ENCODE measurements at places on chromosomes 1 and 21. TPM values are rescaled to one million over a fixed set of nuclear protein-coding genes. Genes with fewer than 3 reads are reported as not detected.
A peak's percentile ranks its signal among the peaks of the same experiment; 100 is the strongest.

DNA sequence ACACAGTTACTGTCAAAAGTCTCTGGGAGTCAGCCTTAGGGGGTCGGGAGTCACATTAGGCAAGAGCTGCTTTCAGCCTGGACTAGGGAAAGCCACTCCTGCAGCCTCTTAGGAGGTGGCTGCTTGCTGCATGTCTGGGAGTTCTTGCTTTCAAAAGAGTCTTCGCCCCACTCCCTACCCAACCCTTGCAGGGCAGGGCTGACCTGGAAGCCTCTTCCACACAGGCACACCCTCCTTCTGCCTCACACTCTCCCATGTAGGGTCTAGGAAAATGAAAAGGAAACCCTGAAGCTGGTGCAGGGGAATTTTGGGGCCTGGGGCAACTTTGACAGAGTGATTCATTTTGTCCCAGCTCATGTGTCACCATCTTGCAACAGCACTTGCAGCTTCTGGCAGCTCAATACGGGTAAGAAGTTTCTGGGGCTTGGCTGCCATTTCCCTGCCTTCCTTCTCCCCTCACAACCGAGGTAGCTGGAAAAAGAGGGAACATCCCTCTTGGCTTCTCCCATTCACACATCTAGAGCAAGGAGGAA is 37.3 kb downstream of the KCND3 start:
- no peak for DNase-seq

DNA sequence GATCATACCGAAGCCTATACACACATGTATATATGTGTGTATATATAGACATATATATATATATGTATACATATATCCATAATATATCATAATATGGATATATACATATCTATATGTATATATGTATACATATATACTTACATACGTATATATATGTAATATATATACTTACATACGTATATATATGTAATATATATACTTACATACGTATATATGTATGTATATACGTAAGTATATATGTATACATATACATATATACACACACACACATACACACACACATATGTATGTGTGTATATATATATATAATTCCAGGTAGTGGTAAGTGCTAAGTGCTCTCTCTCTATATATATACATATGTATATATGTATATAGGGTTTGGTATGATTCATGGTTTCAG is 9.7 kb upstream of the TMEM35B start:
- DNase-seq, result no peak

NPR1 gene
- 5.9 TPM for total RNA-seq

SIKE1 gene
- total RNA-seq, result 40.7 TPM

GRCh38 chr1:163076044-163076443 is 6.9 kb downstream of the RGS4 start:
- DNase-seq, result no peak

BTBD8 gene
- 1.3 TPM for total RNA-seq

DNA sequence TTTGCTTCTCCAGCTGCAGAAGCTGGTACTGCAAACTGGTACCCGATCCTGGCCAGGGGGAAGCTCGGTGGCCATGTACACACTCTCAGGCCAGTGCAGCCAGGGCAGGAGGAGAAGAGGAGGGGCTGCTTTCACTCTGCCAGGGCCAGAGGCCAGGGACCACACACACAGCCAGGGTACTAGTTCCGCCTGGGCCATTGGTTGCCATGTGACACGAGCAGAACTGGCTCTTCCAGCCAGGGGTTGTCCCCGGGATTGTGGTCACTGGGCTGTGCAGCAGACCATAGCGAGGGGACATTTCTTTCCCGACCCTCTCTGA is 3.7 kb upstream of the SHISAL2A start:
- no peak for DNase-seq

DNA sequence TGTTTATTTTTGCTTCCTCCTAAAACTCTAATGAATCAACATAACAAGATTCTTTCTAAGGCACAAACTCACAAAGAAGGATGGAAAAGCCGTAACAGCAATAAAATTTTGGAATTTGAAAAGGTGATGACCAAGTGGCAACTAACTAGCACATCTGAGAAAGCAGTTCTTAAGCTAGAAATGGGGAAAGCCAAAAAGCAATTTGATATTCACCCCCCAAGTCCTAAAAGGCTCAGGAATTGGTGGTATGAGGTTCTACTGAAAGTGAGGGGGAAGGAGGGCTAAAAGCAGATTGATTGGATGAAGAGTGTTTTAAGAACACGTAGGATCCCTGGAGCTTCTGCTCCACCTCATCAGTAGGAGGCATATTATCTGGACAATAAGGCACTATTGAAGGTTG is 43.4 kb upstream of the FBXO28 start:
- no peak for DNase-seq

GRCh38 chr1:167330601-167331293 is 110.1 kb downstream of the POU2F1 start:
- DNase-seq, result no peak

DNA sequence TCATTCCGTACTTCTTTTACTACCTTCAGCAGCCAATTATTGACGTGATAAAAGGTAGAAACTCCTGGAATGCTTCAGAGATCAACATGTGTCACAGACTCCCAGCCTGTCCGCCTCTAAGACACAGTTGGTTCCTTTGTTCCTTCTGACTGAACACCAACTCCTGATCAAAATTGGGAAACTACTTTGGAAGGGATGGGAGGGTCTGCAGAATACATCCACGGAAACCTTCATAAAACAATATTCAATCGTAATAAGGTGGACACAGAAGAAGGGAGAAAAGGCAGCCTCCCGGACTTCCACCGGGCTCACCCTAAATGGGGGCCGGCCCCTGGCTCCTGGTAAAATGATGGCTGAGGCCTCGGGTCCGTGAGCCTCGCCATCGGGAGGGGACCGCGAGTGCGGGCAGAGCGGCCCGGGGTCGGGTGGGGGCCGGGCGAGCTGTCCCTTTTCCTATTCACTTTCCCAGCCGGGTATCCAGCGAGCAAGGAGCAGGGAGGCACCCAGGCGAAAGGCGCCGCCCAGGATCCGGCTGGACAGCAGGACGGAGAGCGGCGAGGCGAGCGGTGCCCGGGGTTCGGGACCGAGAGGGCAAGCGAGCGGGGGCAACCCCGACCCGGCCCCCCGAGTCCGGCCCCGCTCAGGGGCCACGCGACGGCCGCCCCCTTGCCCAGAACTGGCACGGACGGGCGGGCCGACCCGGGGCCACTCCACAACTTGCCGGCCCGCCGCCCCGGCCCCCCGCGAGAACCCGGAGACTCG is 805 bp downstream of the NRIP1 start:
- no peak for DNase-seq

GRCh38 chr1:83500987-83501591 is 497.8 kb downstream of the TTLL7 start:
- no peak for DNase-seq

PLPPR5 gene
- total RNA-seq, result not detected

GRCh38 chr1:52102336-52103013 is 39.4 kb upstream of the ZFYVE9 start:
- DNase-seq, result no peak

DNA sequence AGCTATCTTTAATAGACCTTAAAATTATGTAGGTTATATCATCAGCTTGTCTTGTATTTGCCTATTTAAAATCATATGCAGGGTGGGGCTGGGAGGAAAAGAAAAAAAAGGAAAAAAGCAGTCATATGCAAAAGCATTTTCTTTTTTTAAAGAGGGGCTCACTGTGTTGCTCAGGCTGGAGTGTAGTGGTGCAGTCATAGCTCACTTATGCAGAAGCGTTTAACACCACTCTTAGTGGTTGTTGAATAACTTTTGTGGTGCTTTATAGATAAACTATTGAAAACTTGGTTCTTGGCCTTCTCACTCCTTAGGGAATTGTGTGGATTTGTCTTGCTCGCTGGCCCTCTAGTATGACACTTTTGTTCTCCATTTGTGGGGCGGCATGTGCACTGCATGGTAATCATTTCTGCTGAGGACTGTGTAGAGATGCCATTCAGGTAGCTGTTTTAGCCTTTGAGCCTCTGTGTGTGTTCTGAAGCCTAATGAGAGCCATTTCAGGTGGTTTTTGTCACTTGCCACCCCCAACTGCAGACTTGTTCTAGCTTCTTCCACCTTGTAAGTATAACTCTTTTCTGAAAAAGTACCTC is 77.8 kb downstream of the KIF1B start:
- no peak for DNase-seq

GRCh38 chr1:210074904-210075303 is 136.9 kb downstream of the SYT14 start:
- no peak for DNase-seq

GRCh38 chr1:235943581-235944114 is 76.9 kb upstream of the LYST start:
- DNase-seq, result peak; percentile 75

DNA sequence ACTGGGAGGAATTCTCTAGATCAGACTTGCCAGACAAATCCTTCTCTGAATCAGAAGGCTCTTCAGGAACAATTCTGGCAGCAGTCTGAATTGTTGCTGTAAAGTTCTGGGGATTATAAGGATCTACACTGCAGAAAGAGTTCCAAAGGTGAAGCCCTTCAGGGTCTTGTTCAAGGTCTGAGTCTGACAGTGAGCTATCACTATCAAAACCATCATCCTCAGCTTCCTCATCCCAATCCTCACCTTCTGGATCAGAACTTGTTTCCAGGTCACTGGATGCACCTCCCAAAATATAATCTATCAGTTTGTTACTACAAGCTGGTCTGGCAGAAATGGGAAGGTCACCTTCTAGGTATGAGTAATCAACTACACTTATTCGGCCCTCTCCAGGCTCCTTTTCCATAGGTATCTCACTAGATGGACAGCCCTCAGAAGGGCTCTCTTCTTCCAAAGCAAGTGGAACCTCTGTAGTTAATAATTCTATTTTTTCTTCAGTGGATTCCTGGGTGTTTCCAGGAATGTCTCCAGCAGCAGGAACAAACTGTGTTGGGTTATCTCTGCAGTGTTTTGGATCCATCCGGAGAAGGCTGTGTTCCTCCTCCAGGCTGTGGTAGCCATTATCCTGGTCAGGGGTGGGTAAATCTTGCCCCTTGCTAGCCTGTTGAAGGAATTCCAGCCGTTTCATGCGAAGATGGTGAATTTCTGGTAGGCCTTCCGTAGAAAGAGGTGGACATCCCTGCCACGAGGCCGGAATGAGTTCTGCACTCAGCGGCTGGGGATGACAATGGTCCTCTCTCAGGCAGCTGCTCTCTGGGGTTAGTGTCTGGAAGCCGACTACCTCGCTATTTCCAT is 1.6 kb downstream of the PPP1R15B start:
- peak; percentile 31 for DNase-seq

APH1A gene
- 128 TPM for total RNA-seq

PLA2G5 gene
- under 0.01 TPM for total RNA-seq

DMRTA2 gene
- not detected for total RNA-seq

INSRR gene
- not detected for total RNA-seq

TRAF5 gene
- 7.8 TPM for total RNA-seq

DNA sequence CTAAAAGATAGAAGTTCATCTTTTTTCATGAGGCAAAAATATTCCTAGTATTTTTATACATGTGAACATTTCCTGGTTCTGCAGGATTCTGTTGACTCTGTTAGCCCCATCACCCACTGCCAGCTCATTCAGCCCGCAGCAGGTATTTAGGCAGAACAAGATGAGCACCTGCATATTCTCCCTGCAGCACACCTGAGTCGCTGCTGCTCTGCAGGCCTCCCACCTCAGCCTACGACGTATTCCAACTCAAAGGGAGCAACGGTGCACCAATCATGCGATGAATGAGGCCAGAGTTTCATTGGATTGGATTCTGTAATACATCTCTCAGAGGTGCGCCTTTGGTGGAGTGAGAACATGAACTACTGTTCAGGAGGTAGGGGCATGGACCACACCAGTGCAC is 87.6 kb downstream of the CNIH3 start:
- DNase-seq, result no peak

FCRL4 gene
- not detected for total RNA-seq

ERG gene
- 50.8 TPM for total RNA-seq

DNA sequence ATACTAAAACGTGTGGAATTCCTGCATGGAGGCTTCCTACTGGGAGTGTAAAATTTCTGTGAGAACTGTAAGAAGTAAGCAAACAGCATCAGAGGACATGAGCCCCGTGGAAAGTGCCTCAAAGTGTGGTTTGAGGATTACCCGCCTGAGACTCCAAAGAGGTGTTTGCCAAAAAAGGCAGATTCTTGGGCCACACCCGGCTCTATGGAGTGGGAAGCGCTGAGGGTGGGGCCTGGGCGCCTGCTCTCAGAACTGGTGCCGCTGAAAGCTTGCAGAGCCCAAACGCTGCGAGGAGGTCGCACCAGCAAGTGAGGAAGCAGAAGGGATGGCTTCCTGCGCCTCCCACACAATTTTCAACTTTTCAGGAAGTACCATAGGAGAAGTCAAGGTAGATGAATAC is 43.0 kb upstream of the PSEN2 start:
- DNase-seq, result no peak

SLAMF1 gene
- total RNA-seq, result not detected

TSSK3 gene
- not detected for total RNA-seq

DNA sequence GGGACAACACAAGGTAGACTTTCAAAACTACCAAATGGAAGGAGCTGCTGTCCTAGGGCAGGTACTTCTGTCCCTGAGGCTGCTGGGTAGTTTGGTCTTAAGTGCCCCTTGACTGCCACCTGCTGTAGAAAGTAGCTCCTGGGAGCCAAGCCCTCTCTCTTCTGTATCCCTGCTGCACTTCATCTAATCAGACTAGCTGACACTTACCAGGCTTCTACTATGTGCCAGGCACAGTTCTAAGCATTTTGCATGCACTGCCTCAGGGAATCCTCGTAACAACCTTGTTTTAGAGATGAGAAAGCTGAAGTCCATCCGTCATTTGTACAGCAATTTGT is 15.9 kb upstream of the SRSF4 start:
- peak; percentile 50 for DNase-seq

- no peak for DNase-seq
These were observed 61.0 kb downstream of the IGSF5 start for GRCh38 chr21:39805983-39806382.

GPR25 gene
- not detected for total RNA-seq

SAMD11 gene
- total RNA-seq, result not detected

AIM2 gene
- not detected for total RNA-seq

ACADM gene
- 34.7 TPM for total RNA-seq

Data from lung microvascular endothelial cell (primary cell).